ENCODE measurements at places on chromosomes 1 and 21.

DNA sequence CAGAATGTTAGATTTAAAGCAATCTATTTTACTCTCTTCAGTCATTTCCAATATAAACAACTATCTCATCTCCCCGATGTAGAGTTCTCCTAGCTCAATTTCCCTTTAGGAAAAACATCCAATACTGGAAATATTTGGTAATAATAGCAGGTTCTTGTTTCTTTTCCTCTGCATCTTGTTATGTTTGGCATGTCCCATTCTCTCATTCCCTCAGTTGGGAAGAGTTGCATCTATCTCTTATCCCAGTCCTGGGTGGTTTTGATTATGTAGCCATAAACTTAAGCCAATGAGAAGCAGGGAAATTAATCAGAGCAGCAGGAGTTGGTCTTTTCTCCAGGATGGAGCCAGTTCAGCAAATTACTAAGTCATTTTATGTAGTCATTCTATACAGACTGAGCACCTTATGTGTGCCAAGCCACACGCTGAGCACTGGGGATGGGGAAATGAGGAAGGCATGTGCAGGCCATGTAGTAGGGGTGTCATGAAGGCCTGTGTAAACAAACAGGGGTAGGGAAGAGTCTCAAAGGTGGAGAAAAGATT is 418.2 kb upstream of the NFIA start:
- DNase-seq, result no peak

DNA sequence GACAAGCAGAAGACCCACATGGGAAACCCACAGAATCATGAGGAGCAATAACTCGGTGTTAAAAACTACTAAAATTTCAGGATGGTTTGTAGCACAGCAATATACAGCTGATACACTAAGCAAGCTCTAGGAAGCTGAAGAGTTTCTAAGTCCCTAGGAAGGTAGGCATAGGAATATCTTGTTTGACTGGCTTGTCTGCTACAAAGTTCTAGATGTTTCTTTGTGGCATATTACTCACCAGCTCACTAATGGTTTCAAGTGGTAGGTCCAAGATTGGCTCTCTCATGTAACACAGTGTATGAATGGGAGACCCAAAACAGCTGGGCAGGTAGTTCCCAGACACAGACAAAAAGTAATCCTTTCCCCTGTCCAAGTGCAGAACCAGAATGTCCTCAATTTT is 13.3 kb upstream of the MTF1 start:
- DNase-seq, result no peak

- no peak for DNase-seq
Observed at GRCh38 chr1:219235903-219236481, 62.3 kb downstream of the LYPLAL1 start.

DNA sequence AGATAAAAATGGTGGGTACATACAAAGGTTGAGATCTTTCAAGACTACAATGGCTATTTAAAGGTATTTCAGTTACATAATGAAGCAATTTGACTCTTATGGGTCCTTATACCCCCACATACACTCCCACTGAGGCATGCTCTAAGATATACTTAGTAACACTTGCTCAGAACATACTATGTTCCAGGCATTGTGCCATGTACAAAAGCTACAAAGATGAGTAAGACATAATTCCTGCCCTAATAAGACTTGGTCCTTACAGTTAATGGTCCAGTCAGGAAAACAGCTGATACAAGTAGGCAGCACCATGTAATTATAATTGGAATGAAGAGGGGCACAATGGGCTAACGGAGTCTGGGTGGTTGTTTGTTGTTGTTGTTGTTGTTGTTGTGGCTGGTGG is 166.7 kb upstream of the BEND5 start:
- no peak for DNase-seq
